ENCODE measurements at places on chromosomes 2 and 18.

- ATAC-seq = no peak
Observed at GRCh38 chr2:217839750-217840107, 163.1 kb downstream of the TNS1 start.

DNA sequence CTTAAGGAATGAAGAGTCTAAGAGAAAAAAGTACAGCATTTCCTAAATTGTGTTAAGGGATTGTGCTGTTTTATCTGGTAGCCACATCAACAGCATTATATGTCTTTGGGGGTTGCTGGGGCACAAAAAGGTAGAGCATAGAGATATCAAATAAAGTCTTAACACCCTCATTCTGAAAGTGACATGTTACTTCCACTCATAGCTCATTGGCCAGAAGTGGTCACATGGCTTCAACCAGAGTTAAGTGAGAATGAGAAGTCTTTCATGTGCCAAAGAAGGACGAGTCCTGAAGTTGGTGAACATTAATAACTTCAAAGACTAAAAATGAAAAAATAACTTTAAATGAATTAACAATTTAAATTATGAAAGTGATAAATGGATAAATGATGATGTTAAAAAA, 175.7 kb upstream of the ZEB2 start:
- ATAC-seq = no peak

- no peak for ATAC-seq
Observed at GRCh38 chr18:9429662-9429993, 45.7 kb upstream of the RALBP1 start.

GRCh38 chr2:37523814-37524362, 147.6 kb downstream of the CDC42EP3 start:
- no peak for ATAC-seq

All from activated CD4-positive, CD25-positive, alpha-beta regulatory T cell treated with anti-CD3 and anti-CD28 coated beads, Interleukin-2, amount 50 U/mL, for 24 hours (primary cell).